PC-9 (cell line): ENCODE measurements at places on chromosomes 2 and 18. TPM values are rescaled to one million over a fixed set of nuclear protein-coding genes. Genes with fewer than 3 reads are reported as not detected.

Gene TNFRSF11A
- total RNA-seq, result 6.3 and 6.7 TPM in 2 replicates

Gene C2orf76
- 11.5 and 12.7 TPM in 2 replicates for total RNA-seq

Gene CFAP221
- total RNA-seq, result not detected in 2 replicates

Gene PROM2
- total RNA-seq, result 129 and 147 TPM in 2 replicates

Gene CYP27C1
- total RNA-seq, result 0.94 and 1.6 TPM in 2 replicates

Gene PMAIP1
- 16.5 and 17.0 TPM in 2 replicates for total RNA-seq

Gene ASNSD1
- 14.8 TPM in 2 replicates for total RNA-seq

Gene MARCO
- total RNA-seq, result not detected in 2 replicates

Gene DSG1
- total RNA-seq, result not detected in 2 replicates

Gene DSC3
- total RNA-seq, result not detected in 2 replicates

Gene L3MBTL4
- total RNA-seq, result not detected in 2 replicates

Gene KLHL30
- total RNA-seq, result 0.80 and 1.2 TPM in 2 replicates

Gene IL1RL2
- total RNA-seq, result 1.2 and 1.9 TPM in 2 replicates

Gene IL1R2
- total RNA-seq, result 3.3 and 3.8 TPM in 2 replicates

Gene SALL3
- total RNA-seq, result not detected in 2 replicates

Gene LRRC30
- total RNA-seq, result not detected in 2 replicates

Gene SUMO1
- total RNA-seq, result 66.3 and 100 TPM in 2 replicates

Gene C1QL2
- total RNA-seq, result not detected in 2 replicates

Gene CD226
- 0.13 TPM in 2 replicates for total RNA-seq

Gene LOXHD1
- total RNA-seq, result not detected in 2 replicates

Gene KCTD18
- total RNA-seq, result 19.6 and 24.0 TPM in 2 replicates

Gene UGT1A1
- 64.8 and 70.5 TPM in 2 replicates for total RNA-seq

Gene LIMS3
- total RNA-seq, result 1.4 and 2.3 TPM in 2 replicates

Gene TWIST2
- total RNA-seq, result 4.1 and 5.0 TPM in 2 replicates

Gene ITGB1BP1
- 68.1 and 82.5 TPM in 2 replicates for total RNA-seq

Gene EVX2
- total RNA-seq, result not detected in 2 replicates

Gene TMEM214
- total RNA-seq, result 60.9 and 65.6 TPM in 2 replicates

Gene DNER
- 0.28 and 0.58 TPM in 2 replicates for total RNA-seq

Gene TMEM182
- 12.9 and 13.7 TPM in 2 replicates for total RNA-seq

Gene ITPRIPL1
- total RNA-seq, result not detected in 2 replicates

Gene DCDC2C
- not detected in 2 replicates for total RNA-seq

Gene DCTN1
- 130 and 147 TPM in 2 replicates for total RNA-seq

Gene TNFAIP6
- not detected in 2 replicates for total RNA-seq

Gene TGFA
- total RNA-seq, result 27.7 and 36.4 TPM in 2 replicates

Gene CCT4
- 265 and 350 TPM in 2 replicates for total RNA-seq

Gene CASP10
- 15.2 and 16.9 TPM in 2 replicates for total RNA-seq

Gene CHRNG
- not detected in 2 replicates for total RNA-seq

Gene SLC16A14
- 0.57 and 1.4 TPM in 2 replicates for total RNA-seq

Gene CYP27A1
- total RNA-seq, result 0.94 and 2.0 TPM in 2 replicates

Gene CRYGD
- total RNA-seq, result not detected in 2 replicates

Gene CREG2
- total RNA-seq, result 9.0 and 12.3 TPM in 2 replicates

Gene OR6B2
- total RNA-seq, result not detected in 2 replicates

Gene SPDYA
- 1.9 and 3.0 TPM in 2 replicates for total RNA-seq

Gene EIF2AK2
- 39.8 and 61.2 TPM in 2 replicates for total RNA-seq

Gene GTF3C2
- 57.5 and 69.8 TPM in 2 replicates for total RNA-seq

Gene IL1RL1
- 0.55 and 1.7 TPM in 2 replicates for total RNA-seq

Gene FAM237A
- not detected in 2 replicates for total RNA-seq

Gene SNTG2
- not detected in 2 replicates for total RNA-seq

Gene SPATA3
- not detected in 2 replicates for total RNA-seq
